ENCODE measurements at places on chromosomes 4 and X.

- no peak for DNase-seq
Measured at GRCh38 chr4:141730805-141731204, 94.4 kb downstream of the IL15 start.

DNA sequence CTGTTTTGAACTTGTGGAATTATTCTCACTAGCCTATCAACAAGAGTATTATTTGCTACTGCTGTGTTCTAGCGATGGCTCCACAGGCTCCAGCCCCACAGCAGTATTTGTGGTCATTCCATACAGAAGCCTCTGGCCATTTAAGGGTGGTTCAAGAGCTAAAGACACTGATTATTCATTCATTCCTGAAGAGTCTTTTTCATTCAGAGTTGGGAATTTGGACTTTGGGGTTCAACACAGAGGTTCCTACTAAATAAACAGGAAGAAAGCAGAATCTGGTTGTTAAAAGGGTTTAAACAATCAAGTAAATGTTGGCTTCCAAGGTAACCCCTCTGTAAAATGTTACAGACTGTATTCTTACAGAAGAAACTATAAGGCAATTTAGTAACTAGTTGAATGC is 4.3 kb upstream of the MBNL3 start:
- DNase-seq = no peak

DNA sequence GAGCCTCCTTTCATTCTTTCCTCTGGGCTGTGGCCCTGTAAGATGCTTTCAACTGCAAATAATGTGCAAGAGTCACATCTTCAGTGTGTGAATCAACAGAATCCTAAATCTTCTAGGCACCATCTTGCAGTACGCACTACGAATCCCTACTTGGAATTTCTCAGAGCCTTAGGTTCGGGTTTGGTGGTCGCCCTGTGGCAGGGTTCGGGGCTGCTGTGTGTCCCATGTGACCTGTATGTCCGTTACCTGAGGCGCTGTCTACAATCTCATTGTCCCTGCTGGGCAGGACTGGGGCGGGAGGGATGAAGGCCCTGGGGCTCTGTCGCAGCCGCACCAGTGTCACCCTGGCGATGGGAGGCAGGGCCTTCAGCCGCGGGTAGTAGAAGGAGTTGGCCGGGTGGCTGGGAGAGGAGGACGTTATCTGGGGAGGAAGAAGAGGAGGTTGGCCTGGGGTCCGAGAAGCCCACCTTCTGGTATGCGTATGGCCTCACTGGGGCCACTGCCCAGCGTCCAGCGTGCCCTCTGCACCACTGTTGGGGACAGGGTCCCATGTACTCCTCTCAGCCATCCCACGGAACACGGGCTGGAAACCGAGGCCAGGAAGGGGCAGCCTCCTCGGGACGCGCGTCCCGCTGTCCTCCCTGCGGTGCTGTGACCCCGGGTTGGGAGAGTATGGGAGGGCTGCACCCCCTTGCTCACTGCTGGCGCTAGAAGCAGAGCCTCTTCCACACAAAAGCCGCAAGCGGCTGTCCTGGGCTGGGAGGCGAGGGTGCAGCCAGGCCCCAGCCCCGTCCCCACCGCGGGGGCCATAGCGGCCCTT is 2.0 kb downstream of the SPON2 start:
- DNase-seq = no peak

DNA sequence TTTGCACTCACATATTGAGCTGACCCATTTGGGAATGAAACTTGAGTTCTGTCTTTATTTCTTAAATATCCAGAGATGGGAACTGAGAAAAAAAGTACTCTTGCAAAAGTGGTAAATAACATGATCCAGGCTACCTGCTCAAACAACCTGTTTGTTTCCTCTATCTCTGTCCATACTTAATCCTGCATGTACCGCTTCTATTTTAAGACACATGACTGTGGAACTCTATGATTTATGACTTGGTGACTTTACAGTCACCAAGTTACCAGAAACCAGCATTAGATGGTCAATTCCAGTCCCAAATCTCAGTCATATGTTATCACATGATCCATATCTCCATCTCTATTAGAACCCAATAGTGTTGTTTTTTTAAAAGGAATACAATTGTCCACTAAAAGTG is 606.7 kb downstream of the EPHA5 start:
- DNase-seq = no peak

- DNase-seq = no peak
Measured at GRCh38 chr4:39706334-39706733, 8.4 kb downstream of the UBE2K start.

DNA sequence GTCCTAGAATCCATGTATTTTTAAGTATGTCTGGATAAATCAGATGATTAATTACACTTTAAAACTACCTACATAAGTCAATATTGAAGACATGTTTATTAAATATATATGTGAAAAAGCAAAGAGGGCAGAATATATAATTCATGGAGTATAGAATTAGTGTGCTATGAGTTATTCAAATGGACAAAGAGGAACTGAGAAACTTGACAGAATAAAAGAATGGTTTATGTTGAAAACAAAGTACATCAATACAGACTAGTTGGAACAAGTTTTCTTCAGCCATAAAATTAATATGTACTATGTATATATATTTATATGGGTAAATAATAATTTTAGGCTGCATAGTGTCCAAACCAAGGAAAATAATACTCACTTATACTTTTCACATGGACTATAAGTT is 173.5 kb downstream of the NPFFR2 start:
- DNase-seq = no peak

- DNase-seq = no peak
Measured at GRCh38 chr4:107631560-107631959, 88.5 kb downstream of the PAPSS1 start.

DNA sequence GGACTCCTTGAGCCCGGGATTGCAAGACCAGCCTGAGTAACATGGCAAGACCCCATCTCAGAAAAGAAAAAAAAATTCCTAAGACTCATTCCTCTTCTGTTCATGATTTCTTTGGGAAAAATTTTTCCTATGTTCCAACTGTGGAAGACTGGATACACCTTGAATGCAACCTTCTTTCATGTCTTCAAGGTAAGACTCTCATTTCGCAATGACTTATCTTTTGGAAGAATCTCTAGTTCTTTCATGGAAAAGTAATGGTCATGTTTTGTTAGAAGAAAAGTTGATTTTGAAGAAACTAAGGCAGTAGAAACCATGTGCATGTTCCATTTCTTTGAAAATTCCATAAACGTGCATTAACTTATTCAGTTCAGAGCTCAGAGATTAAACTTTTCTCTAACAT is 26.0 kb upstream of the BBS12 start:
- DNase-seq = no peak

GRCh38 chrX:14630733-14631132 is 101.4 kb downstream of the GLRA2 start:
- DNase-seq = no peak

GRCh38 chrX:34299451-34299967 is 167.4 kb upstream of the FAM47A start:
- DNase-seq = no peak

DNA sequence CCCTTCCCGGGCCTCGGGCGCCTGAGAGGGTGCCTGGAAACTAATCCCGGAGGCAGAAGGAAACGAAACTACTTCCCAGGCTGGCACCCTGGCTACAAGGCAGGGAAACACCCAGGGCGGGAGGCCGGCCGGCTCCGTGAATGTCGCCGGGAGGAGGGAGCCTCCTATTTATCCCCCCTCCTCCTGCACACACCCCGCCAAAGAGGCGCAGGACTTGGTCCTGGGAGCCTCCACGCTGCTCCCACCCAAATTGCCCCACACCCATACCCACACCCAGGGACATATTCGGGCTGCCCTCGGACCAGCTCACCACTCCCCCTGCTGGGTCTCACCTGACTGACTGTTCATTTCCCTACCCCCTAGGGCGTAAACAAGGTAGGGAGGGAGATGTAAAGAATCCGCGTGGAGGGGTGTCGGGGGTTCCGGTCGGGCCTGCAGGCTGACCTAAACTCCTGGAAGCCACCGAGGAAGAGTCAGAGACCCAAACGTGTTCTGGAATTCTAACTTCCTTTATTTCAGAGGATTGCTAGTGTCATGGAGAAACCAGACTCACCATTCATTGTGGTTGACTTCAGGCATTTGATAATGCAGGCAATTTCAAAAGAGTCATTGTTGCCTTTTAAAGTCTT is at the start of gene BTC:
BTC (minus strand) TSS at position 142 of the 629 bp plus-strand sequence. CDS start 198 bp downstream, outside the sequence.
- DNase-seq = no peak

DNA sequence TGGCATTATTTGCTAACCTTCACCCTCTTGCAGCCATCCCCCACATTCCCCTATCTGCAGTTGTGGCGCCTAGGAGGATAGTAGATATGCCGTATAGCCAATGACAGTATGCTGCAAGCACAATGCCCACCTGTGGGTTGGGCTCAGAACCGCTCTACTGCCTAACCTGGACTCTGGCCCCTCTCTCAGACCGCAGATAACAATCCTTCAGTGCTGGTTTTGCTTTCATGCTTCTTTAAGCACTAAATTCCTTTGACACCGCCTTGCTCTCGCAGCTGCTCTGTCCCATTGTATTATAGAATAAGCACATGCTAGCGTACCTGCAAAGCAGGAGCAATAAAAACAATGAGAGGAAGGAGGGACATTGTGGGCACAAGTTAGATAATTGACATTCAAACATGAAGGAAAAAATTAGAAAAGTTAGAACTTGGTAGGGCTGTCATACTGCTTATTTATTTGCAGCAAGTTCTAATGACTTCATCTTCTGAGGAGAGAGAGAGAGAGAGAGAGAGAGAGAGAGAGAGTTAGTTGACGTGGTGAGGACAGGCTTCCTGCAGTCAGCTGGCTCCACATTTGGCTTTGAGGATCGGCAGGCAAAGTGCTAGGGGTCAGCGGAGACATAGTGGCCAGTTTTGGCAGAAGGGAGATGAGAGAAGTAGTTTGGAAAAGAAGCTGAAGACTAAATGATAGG is 55.8 kb downstream of the WWC2 start:
- DNase-seq = no peak
